ENCODE measurements at places on chromosomes 4 and X. TPM values are rescaled to one million over a fixed set of nuclear protein-coding genes. Genes with fewer than 3 reads are reported as not detected.

Gene POU4F2
- not detected for polyA plus RNA-seq

Gene CHRDL1
- polyA plus RNA-seq: 2.2 TPM

Gene NDP
- polyA plus RNA-seq: not detected

Gene ARL9
- 0.08 TPM for polyA plus RNA-seq

Gene ARSJ
- 0.80 TPM for polyA plus RNA-seq

Gene CENPVL2
- not detected for polyA plus RNA-seq

Measured in pancreas (tissue), 10 donors.